ENCODE measurements at places on chromosomes 6 and 20. TPM values are rescaled to one million over a fixed set of nuclear protein-coding genes. Genes with fewer than 3 reads are reported as not detected.

DOK5 gene
- total RNA-seq: not detected

KHDC1L gene
- not detected for total RNA-seq

MYLK2 gene
- 0.18 TPM for total RNA-seq

STX7 gene
- total RNA-seq: 33.3 TPM

FLRT3 gene
- total RNA-seq: 0.70 TPM

SLC22A16 gene
- total RNA-seq: not detected

SPAG4 gene
- total RNA-seq: 14.1 TPM

TRIM31 gene
- not detected for total RNA-seq

HSPA12B gene
- not detected for total RNA-seq

PM20D2 gene
- 28.8 TPM for total RNA-seq

All from PC-9 (cell line).